ENCODE measurements at places on chromosomes 11 and 22. TPM values are rescaled to one million over a fixed set of nuclear protein-coding genes. Genes with fewer than 3 reads are reported as not detected.

- ATAC-seq = no peak
Observed at GRCh38 chr11:1090600-1091331, 16.1 kb downstream of the MUC2 start.

GRCh38 chr11:70244698-70245097 lies 25.8 kb upstream of the PPFIA1 start:
- ATAC-seq = no peak

DNA sequence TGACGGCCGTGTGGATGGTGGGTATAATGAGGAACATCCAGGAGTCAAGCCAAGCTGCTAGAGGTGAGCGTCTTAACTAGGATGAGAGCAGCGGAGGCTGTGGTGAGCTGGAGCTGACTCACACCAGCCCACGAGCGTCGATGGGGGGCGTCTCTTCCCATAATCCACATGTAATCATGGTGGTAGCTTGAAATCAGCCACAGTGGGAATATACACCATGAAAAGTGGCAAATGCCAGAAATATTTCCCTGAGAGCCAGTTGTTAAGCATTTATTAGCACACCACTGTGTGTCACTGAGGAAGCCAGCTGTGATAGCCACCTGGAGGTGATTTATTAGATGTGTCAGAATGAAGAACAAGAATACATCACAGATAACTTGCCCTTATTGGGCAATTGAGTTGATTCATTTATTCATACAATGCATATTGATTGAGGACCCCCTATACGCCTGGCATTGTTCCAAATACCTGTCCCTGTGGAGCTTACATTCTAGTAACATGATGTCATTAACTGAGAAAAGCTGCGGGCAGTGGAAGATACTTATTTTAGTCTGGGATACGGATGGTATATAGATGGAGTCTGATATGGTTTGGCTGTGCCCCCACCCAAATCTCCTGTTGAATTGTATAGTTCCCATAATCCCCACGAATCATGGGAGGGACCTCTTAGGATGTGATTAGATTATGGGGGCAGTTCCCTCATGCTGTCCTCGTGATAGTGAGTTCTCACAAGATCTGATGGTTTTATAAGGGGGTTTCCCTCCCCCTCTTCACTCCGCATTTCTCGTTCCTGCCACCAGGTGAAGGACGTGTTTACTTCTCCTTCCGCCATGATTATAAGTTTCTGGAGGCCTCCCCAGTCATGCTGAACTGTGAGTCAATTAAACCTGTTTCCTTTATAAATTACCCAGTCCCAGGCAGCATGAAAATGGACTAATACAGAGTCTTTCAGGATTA lies 473.4 kb downstream of the METTL15 start:
- ATAC-seq = no peak

- no peak for ATAC-seq
Observed at GRCh38 chr11:73281201-73281741, 9.1 kb downstream of the P2RY6 start.

The ZNF214 gene
- total RNA-seq = not detected

The AMBRA1 gene
- total RNA-seq = 30.3 TPM

Data from activated T-helper 17 cell treated with anti-CD3 and anti-CD28 coated beads, Interleukin-2, amount 50 U/mL, for 72 hours (primary cell).